ENCODE measurements at places on chromosomes 3 and 15. TPM values are rescaled to one million over a fixed set of nuclear protein-coding genes. Genes with fewer than 3 reads are reported as not detected.

The WDR93 gene
- 0.13 TPM for total RNA-seq

The GOLGA8Q gene
- 0.18 TPM for total RNA-seq

The PARP15 gene
- total RNA-seq: not detected

The MKRN2 gene
- total RNA-seq: 23.3 TPM

The AQR gene
- total RNA-seq: 32.6 TPM

The GCHFR gene
- 8.8 TPM for total RNA-seq

The PRR20G gene
- 0.19 TPM for total RNA-seq

The TEX55 gene
- total RNA-seq: not detected

The AGBL1 gene
- total RNA-seq: not detected

The C2CD4B gene
- total RNA-seq: 0.07 TPM

The NLGN1 gene
- not detected for total RNA-seq

The PROS1 gene
- total RNA-seq: 8.0 TPM

The CATSPER2 gene
- total RNA-seq: 0.96 TPM

The NANOGP8 gene
- total RNA-seq: not detected

The CTXN2 gene
- 0.05 TPM for total RNA-seq

The FGD5 gene
- 0.03 TPM for total RNA-seq

The SPTBN5 gene
- 0.24 TPM for total RNA-seq

The NR1I2 gene
- total RNA-seq: not detected

The ADGRG7 gene
- total RNA-seq: not detected

The MAGEL2 gene
- total RNA-seq: not detected

The PEX5L gene
- total RNA-seq: not detected

The FEZF2 gene
- not detected for total RNA-seq

The TP63 gene
- 0.37 TPM for total RNA-seq

The ZNF501 gene
- not detected for total RNA-seq

The ITGB5 gene
- 400 TPM for total RNA-seq

The SLC22A14 gene
- 0.03 TPM for total RNA-seq

The TAGLN3 gene
- not detected for total RNA-seq

The NEIL1 gene
- total RNA-seq: 1.7 TPM

The NT5DC2 gene
- total RNA-seq: 105 TPM

The DPH6 gene
- total RNA-seq: 12.7 TPM

The ADIPOQ gene
- total RNA-seq: not detected

The IGSF11 gene
- total RNA-seq: 5.6 TPM

The ZBTB47 gene
- total RNA-seq: 6.5 TPM

The NDN gene
- total RNA-seq: 0.08 TPM

The ADAMTS7 gene
- 6.1 TPM for total RNA-seq

The ZNF774 gene
- total RNA-seq: 0.62 TPM

The CCR2 gene
- total RNA-seq: not detected

The GRM7 gene
- not detected for total RNA-seq

The PLAAT1 gene
- not detected for total RNA-seq

The ACTC1 gene
- total RNA-seq: 0.17 TPM

The SNX33 gene
- total RNA-seq: 17.1 TPM

The RPUSD3 gene
- total RNA-seq: 54.0 TPM

The FGF7 gene
- not detected for total RNA-seq

The KIF7 gene
- total RNA-seq: 3.5 TPM

The LNP1 gene
- 0.77 TPM for total RNA-seq

The CELF6 gene
- total RNA-seq: 0.13 TPM

The LDHAL6B gene
- total RNA-seq: not detected

Measured in A549 treated with CORT108297 at 1 μM for 4 hours (cell line).